ENCODE measurements at places on chromosomes 7 and 10. TPM values are rescaled to one million over a fixed set of nuclear protein-coding genes. Genes with fewer than 3 reads are reported as not detected.

The ACSM6 gene
- total RNA-seq: not detected

The ITPRID1 gene
- total RNA-seq: not detected

The AP5Z1 gene
- total RNA-seq: 55.0 TPM

The CPEB3 gene
- 1.9 TPM for total RNA-seq

The INHBA gene
- 198 TPM for total RNA-seq

The TMEM178B gene
- 0.99 TPM for total RNA-seq

The SPDYE6 gene
- not detected for total RNA-seq

The ERVW-1 gene
- total RNA-seq: not detected

The LIPF gene
- total RNA-seq: not detected

The SH2D4B gene
- not detected for total RNA-seq
